ENCODE measurements at places on chromosomes 5 and 9. TPM values are rescaled to one million over a fixed set of nuclear protein-coding genes. Genes with fewer than 3 reads are reported as not detected.

Gene KIAA0825
- 5.6 TPM for total RNA-seq

Gene PTGER4
- 17.1 TPM for total RNA-seq

Gene SPATA6L
- total RNA-seq, result 4.3 TPM

DNA sequence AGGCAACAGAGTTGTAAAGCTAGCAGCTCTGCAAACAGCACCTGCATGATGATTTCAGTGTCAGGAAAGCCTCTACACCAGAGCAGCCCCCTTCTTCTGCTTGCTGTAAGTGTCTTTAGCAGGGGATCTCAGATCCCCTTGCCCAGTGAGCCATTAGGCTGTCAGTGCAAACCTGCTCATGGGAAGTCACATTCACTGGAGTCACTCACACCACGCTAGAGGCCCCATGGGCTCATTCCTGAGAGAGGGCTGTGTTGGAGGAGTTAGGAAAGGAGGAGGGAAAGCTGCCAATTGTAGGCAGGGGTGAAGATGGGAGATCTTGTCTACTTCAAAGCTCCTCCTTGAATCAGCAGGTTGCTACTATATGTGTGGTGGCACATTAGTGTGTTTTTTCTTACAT lies 275.2 kb downstream of the SMARCA2 start:
- DNase-seq, result no peak

- no peak for DNase-seq
Measured at GRCh38 chr9:136939996-136940525, 4.5 kb downstream of the FBXW5 start.

DNA sequence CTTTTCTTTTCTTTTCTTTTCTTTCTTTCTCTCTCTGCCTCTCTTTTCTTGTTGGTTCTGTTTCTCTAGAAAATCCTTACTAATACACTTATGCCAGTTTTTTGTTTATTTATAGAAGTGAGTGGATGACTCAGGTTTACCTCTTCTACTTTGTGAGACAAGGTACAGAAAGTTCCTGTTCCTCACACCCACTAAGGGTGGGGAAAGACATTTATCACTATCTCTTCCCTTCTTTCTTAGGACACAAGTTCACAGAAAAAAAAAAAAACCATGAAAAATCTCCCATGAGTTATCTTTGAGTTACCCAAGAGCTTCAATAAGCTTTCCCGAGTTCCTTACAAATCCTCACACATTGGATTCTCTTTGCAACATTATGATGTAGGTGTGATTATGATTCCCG lies 60.9 kb upstream of the CD180 start:
- no peak for DNase-seq

DNA sequence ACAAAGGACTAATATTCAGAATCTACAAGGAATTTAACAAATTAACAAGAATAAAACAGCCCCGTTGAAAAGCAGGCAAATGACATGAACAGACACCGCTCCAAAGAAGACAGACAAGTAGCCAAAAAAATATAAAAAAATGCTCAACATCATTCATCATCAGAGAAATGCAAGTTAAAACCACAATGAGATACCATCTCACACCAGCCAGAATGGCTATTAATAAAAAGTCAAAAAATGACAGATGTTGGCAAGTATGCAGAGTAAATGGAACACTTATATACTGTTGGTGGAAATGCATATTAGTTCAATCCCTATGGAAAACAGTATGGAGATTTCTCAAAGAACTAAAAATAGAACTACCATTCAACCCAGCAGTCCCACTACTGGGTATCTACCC lies 302.7 kb upstream of the RGMB start:
- DNase-seq, result no peak
